ENCODE measurements at places on chromosomes 2 and 18.
A peak's percentile ranks its signal among the peaks of the same experiment; 100 is the strongest.

GRCh38 chr2:133484106-133484505 is 84.2 kb downstream of the NCKAP5 start:
- no peak overlapping the region for H3K4me3 ChIP-seq
- H3K4me1 ChIP-seq = no peaks in the 10 kb centered on the region
- no peak for DNase-seq
- no peaks in the 10 kb centered on the region for H3K36me3 ChIP-seq
- H3K27ac ChIP-seq = no peak overlapping the region

DNA sequence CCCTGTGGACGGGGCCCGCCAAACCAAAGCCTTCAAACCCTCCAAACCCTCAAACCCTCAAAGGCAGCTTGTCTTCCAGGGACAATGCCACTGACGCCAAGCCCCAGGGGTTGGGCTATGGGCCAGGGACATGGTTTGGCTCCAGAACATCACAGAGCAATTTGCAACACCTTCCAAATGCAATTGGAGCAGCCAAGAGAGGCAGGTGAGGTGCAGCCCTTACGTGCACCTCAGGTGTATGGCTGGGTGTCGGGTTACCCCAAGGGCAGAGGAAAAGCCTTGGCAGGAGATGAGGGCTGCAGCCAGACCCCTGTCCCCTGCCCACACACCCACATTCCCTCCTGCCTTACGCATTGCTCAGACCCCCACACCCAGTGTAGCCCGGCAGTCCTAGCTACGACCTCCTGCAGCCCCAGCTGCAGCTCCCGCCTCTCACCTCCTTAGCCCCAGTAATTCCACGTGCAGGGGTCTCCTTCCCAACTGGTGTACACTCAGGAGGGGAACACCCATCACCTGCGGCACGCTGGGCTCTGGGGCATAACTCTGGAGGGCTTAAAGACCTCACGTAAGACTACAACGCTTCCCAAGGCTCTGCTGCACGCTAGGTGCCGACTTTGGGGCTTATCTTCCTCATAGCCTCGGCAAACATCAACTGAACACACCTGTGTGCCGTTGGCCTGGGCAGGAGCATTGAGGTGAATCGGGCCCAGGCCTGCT is 88.7 kb downstream of the TFCP2L1 start:
- no peak overlapping the region for H3K27ac ChIP-seq
- no peaks in the 10 kb centered on the region for H3K36me3 ChIP-seq
- no peaks in the 10 kb centered on the region for H3K27me3 ChIP-seq

GRCh38 chr2:133791191-133791590 is 222.9 kb upstream of the NCKAP5 start:
- H3K4me1 ChIP-seq = no peaks in the 10 kb centered on the region
- H3K4me3 ChIP-seq = no peak overlapping the region
- no peaks in the 10 kb centered on the region for H3K36me3 ChIP-seq
- no peak overlapping the region for H3K27ac ChIP-seq

- no peaks in the 10 kb centered on the region for H3K36me3 ChIP-seq
- no peak for DNase-seq
- H3K4me3 ChIP-seq = no peak overlapping the region
- H3K27ac ChIP-seq = peak overlapping the region; percentile 82
These were observed 11.8 kb downstream of the COL4A4 start for GRCh38 chr2:227152093-227152766.

- peak overlapping the region; percentile 11 for H3K27ac ChIP-seq
- H3K27me3 ChIP-seq = no peaks in the 10 kb centered on the region
- H3K4me3 ChIP-seq = no peak overlapping the region
- no peaks in the 10 kb centered on the region for H3K36me3 ChIP-seq
These were observed 14.3 kb downstream of the FRZB start for GRCh38 chr2:182852090-182852489.

GRCh38 chr2:88669482-88670214 is 21.8 kb upstream of the RPIA start:
- H3K27ac ChIP-seq = no peak overlapping the region
- H3K4me3 ChIP-seq = no peak overlapping the region
- H3K36me3 ChIP-seq = no peaks in the 10 kb centered on the region

DNA sequence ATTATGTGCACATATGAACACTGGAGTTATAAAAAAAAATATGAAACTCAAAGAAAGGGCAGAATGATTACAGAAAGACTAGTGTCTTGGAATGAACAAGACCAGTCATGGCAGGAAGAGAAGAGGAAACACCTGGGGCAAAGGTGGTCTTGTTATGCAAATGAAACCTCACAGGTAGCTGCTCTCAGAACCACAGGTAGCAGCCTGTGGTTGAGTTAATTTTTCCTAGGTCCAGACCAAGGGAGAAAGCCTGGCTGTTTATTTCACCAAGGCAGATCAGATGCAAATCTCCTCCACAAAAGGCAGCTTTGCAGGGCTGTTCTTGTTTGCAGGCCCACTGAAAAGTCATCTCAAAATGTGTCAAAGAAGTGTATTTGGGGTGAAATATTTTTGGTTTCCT is 785.8 kb downstream of the RNF144A start:
- no peak overlapping the region for H3K27ac ChIP-seq
- no peak for DNase-seq
- H3K27me3 ChIP-seq = no peaks in the 10 kb centered on the region
- H3K36me3 ChIP-seq = no peaks in the 10 kb centered on the region
- no peaks in the 10 kb centered on the region for H3K4me1 ChIP-seq

DNA sequence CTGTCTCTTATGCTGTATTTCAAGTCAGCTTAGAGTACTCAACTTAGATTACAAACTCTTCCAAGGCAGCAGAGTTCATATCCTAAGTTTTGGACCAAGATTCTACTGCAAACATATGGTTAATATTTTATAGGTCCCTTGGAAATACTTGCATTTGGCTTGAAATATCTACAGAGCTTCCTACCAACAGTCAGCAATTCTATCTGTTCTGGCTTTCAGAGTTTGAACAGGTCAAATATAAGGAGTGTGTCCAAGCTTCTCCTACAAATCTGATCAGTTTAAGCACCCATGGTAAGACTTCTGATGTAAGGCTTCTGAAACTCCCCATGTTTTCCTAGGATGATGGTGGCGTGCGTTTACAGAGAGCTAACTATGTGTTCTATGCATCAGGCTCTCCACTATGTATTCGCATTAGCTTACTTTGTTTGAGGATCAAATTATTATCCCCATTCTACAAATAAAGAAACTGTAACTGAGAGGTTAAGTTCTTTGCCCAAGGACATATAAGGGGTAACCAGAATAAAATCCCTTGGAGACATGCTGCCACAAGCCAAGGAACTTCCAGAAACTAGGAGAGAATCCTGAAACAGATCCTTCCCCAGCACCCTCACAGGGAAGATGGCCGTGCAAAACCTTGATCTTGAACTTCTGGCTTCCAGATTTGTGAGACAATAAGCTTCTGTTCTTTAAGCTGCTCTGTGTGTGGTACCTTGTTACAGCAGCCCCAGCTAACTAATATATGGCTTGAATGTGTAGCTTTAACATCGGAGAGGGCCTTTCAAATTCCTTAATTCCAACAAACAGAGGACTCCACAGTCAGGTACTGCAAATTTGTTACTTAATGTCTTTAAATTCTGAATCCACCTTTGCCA is 55.1 kb downstream of the ATP8B1 start:
- H3K4me3 ChIP-seq = no peak overlapping the region
- no peak for DNase-seq
- H3K4me1 ChIP-seq = peaks cover 61% of the 10 kb centered on the region
- no peaks in the 10 kb centered on the region for H3K36me3 ChIP-seq
- H3K27ac ChIP-seq = no peak overlapping the region

- peaks cover 13% of the 10 kb centered on the region for H3K4me1 ChIP-seq
- no peaks in the 10 kb centered on the region for H3K27me3 ChIP-seq
- H3K4me3 ChIP-seq = no peak overlapping the region
- H3K27ac ChIP-seq = no peak overlapping the region
These were observed 69.0 kb downstream of the REV1 start for GRCh38 chr2:99420751-99421299.

DNA sequence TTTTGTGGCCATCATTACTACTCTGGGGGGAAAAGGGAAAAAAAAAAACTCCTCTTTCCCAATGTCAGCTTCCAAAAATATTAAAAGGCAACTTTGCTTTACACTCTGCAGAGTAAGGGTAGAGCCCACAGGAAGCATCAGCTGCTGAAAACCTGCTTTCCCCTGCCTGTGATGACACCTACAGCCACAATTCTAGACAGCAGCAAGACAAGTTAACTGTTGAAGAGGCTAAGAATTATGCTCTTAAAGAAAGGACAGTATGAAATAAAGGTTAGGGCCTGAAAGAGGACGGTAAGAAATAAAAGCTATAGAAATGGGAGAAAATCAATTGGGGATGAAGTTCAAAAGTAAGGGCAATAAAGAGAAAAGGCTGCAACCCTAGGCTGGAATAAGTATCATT is 3.0 kb downstream of the PDE11A start:
- H3K4me1 ChIP-seq = peaks cover 10% of the 10 kb centered on the region
- no peak overlapping the region for H3K27ac ChIP-seq
- no peak overlapping the region for H3K4me3 ChIP-seq

DNA sequence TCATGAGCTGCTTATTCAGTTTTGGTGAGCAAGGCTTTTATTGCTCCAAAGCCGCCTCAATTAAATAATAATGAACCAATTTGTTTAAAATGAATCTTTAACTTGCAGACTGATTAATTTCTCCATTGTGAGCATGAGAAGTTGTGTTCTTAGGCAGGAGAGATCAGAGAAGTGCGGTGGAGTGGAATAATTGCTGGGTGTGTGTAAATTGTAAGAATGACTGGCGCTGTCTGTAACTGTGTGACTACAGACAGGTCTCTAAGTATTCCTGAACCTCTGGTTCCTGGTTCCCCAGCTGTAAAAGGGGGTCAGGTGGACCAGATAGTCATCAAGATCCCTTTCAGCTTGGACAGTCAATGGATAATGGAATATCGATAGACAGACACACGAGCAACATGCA is 98.0 kb upstream of the EFEMP1 start:
- H3K4me1 ChIP-seq = no peaks in the 10 kb centered on the region
- no peak overlapping the region for H3K27ac ChIP-seq
- H3K36me3 ChIP-seq = no peaks in the 10 kb centered on the region
- no peak for DNase-seq

DNA sequence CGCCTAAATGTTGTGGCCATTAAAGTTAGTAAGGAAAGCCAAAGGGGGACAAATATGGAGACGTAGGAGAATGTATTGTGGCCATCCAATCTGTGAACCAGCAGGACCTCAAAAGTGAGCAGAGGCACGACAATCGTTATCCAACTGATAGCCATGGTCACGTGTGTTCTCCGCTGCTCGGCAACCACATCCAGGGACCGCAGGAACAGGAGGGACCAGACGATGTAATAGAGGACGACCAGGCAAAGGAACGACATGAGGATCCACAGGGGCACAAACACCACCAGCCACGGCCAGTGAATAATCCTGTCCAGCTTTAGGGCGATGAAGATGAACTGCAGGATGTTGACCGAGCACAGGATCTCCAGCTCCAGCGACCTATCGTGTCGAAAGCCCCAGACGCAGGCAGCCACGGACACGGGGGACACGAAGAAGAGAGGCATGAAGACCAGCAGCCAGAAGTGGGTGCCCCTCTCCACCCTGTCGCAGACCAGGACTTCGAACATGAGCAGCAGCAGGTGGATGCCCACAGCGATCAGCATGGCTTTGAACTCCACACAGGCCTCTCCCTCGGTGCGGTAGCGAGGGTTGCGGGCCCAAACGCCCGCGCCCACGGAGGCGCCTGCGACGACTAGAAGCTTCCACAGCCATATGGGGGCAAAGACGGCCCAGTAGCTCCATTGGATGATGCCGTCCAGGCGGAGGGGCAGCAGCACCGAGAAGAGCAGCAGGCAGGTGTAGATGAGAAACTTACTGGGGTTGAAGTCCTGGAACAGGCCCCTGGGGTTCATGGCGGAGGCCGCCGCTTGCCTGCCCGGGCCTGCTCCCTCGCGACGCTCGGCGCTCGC is 790 bp downstream of the TMEM185B start:
- H3K4me1 ChIP-seq = peaks cover 4% of the 10 kb centered on the region
- no peak for DNase-seq
- H3K4me3 ChIP-seq = peak overlapping the region; percentile 88

- H3K27me3 ChIP-seq = no peaks in the 10 kb centered on the region
- no peak overlapping the region for H3K4me3 ChIP-seq
- DNase-seq = no peak
- no peak overlapping the region for H3K27ac ChIP-seq
- H3K36me3 ChIP-seq = no peaks in the 10 kb centered on the region
These were observed 127.8 kb upstream of the TRIB2 start for GRCh38 chr2:12588986-12589385.

DNA sequence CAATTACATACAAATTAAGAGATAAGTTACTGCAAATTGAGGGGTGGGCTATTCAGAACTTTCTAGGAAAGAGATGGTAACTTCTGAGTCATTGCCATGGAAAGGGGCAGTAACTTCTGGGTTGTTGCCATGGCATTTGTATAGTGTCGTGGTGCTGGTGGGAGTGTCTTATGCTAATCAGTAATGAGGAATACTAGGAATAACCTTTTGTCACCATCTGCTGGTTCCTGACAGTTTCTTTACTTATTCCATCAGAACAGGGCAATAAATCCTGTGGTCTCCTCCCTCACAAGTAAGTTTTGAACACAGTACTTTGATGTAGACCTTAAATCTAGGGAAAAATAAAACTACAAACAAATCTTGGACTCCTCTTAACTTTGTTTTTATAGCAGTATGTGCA is 435.4 kb downstream of the BCL11A start:
- H3K36me3 ChIP-seq = no peaks in the 10 kb centered on the region
- no peak for DNase-seq
- H3K27me3 ChIP-seq = no peaks in the 10 kb centered on the region

DNA sequence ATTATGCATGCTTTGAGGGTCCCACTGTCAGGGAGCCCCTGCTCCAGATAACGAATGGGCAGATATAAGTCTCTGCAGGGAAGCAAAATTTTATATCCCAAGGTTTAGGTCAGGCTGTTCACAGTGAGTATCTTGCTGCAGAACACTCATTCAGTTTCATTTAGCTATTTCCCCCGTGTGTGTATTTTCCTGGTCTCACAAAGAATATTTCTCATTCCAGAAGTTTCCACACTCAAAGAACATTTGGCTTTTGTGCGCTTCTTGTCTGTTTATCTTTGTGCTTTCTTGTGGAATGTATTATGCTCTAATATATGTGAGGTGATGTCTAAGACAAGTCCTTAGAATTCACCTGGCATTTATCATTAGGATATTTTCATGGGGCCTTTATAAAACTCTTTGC is 140.4 kb upstream of the MMADHC start:
- no peak overlapping the region for H3K27ac ChIP-seq
- no peaks in the 10 kb centered on the region for H3K27me3 ChIP-seq
- no peak for DNase-seq
- no peaks in the 10 kb centered on the region for H3K4me1 ChIP-seq

DNA sequence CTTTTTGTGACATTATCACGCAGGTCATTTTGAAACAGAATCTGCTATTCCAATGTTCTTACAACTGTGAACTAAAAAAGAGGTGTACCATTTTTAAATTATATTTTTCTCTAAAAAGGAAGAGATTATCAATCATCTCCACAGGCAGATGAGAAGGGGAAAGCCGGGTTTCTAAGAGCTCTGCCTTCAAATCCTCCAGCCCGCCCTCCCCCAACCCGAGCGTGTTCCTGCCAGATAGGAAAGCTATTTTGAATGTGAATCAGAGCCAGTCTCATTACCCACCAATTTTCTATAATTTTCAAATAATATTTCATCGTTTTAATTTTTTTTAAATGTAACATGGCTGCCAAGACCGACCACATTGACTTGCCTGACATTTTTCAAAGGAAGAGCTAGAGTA is 65.9 kb downstream of the KCNF1 start:
- peaks cover 4% of the 10 kb centered on the region for H3K4me1 ChIP-seq
- no peak overlapping the region for H3K27ac ChIP-seq
- H3K36me3 ChIP-seq = no peaks in the 10 kb centered on the region
- no peak for DNase-seq
- H3K27me3 ChIP-seq = peaks cover 11% of the 10 kb centered on the region

GRCh38 chr2:98334439-98335078 is 11.7 kb upstream of the CNGA3 start:
- H3K4me1 ChIP-seq = no peaks in the 10 kb centered on the region
- no peak overlapping the region for H3K4me3 ChIP-seq
- DNase-seq = no peak

Data from heart left ventricle (tissue), 16 donors.